ENCODE measurements at places on chromosomes 3 and 15. TPM values are rescaled to one million over a fixed set of nuclear protein-coding genes. Genes with fewer than 3 reads are reported as not detected.

DNA sequence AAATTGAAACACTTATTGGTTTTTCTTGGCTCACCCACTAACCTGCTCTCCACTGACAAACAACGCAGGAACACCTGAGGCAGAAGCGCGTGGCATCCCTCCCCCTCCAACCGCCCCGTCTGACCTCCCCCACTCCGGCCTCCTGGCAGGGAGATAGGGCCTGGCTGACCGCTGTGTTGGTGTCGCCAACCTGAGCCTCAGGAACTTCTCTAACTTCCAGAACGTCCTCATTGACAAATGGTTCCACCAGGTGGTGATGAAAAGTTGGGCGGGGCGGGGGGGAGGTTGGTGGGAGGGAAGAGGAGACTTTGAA lies 22.8 kb downstream of the IL17RD start:
- no peaks in the 10 kb centered on the region for H3K27me3 ChIP-seq
- H3K27ac ChIP-seq: no peak overlapping the region
- H3K4me3 ChIP-seq: no peak overlapping the region
- H3K4me1 ChIP-seq: no peaks in the 10 kb centered on the region
- DNase-seq: no peak

DNA sequence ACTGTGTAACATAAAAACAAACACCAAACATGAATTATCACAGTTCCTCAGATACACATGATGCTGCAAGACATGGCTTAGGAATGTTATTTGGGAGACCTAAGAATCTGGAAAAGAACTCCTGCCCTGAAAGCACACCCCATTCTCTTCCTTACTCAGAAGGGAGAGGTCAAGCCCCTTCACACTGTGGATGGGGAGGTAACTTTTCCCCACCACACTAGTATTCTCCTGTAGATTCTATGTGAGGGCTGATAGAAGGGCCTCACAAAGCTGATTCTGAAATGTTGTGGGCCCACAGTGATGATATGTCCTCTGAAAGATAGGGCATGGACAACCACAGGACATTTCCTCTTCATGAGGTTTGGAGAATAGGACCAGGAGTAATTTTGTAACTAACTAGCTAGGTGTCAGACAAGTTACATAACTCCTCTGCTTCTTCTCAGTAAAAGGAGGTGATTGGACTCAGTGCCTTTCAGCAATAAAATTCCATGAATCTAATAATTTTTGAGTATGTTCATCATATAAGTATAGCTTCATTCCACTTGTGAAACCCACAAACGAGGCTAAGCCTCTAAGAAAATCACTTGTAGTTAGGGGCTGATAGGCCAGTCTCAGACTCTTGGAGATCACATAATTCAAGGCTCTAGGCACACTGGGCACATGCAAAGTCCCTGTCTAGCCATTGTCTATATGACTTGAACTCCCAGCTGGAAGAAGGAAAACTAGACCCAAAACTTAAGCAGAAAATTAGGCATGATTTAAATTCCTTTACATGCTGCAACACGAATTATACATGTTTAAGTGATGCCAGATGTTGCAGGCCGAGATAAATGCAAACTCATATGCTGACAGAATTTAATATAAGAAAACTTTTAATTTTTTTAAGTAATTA lies 7.5 kb downstream of the PTX3 start:
- H3K4me3 ChIP-seq: no peak overlapping the region
- peaks cover 24% of the 10 kb centered on the region for H3K36me3 ChIP-seq
- peak overlapping the region; percentile 49 for H3K27ac ChIP-seq
- H3K4me1 ChIP-seq: peaks cover 62% of the 10 kb centered on the region
- peak; percentile 34 for DNase-seq
- no peaks in the 10 kb centered on the region for H3K27me3 ChIP-seq

- H3K4me3 ChIP-seq: no peak overlapping the region
- H3K36me3 ChIP-seq: no peaks in the 10 kb centered on the region
- no peak for DNase-seq
These were observed 35.4 kb upstream of the TOPAZ1 start for GRCh38 chr3:44206261-44206660.

DNA sequence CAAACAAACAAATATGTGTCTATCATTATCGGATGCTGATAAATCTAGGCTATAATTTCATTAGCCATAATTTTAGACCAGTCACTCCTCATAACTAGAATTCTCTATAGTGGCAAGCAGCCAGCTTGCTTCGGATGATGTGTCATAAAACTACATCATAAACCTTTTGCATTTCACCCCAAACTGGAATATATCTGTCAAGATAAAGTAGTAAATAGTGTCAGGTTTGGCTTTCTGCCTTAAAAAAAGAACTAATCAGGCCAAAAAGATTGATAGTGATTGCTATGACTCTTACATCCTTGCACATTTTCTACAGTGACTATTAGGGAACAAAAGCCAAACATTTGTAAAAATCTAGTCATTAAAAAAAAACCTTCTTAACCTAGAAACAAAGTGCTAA lies 51.0 kb downstream of the DPPA2 start:
- no peaks in the 10 kb centered on the region for H3K4me1 ChIP-seq
- no peaks in the 10 kb centered on the region for H3K27me3 ChIP-seq
- no peak overlapping the region for H3K27ac ChIP-seq
- no peaks in the 10 kb centered on the region for H3K36me3 ChIP-seq
- peak; percentile 2 for DNase-seq

DNA sequence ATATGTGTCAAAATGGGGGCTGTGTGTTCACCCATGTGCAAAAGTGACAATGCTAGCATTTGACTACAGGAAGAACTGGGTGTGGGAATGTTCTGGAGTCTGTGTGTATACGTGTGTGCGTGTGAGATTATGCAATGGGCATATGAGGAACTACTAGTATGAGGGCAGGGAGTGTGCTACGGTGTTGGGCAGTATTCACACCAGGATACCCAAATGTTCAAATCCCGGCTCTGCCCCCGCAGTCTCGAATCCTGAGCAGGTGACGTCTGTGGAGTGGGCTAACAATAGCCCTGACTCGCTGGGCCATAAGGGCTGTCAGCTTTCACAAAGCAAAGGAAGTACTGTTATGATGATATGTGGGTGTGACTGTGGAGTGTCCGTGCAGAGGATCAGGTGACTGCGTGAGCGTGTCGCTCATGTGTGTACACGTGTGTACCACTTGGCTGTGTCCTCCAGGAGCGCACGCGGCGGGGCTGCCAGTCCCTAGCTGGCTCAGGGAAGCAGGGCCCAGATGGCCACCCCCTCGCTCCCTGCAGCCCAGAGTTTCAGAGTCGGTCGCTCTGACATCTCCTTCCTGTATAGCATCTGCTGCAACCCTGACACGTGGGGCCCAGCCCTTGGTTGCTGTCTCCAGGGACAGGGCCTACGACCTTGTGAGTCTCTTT lies 27.2 kb downstream of the IQSEC1 start:
- H3K27ac ChIP-seq: no peak overlapping the region
- no peak for DNase-seq
- H3K27me3 ChIP-seq: peaks cover 3% of the 10 kb centered on the region
- H3K4me1 ChIP-seq: no peaks in the 10 kb centered on the region

- no peaks in the 10 kb centered on the region for H3K27me3 ChIP-seq
- no peak overlapping the region for H3K27ac ChIP-seq
- no peaks in the 10 kb centered on the region for H3K36me3 ChIP-seq
- peaks cover 15% of the 10 kb centered on the region for H3K4me1 ChIP-seq
- no peak overlapping the region for H3K4me3 ChIP-seq
These were observed 145.8 kb upstream of the UBE2E1 start for GRCh38 chr3:23659840-23660430.

GRCh38 chr15:55775316-55775715 lies 32.4 kb upstream of the PRTG start:
- DNase-seq: peak; percentile 29
- no peaks in the 10 kb centered on the region for H3K4me1 ChIP-seq
- no peak overlapping the region for H3K4me3 ChIP-seq
- no peaks in the 10 kb centered on the region for H3K36me3 ChIP-seq

DNA sequence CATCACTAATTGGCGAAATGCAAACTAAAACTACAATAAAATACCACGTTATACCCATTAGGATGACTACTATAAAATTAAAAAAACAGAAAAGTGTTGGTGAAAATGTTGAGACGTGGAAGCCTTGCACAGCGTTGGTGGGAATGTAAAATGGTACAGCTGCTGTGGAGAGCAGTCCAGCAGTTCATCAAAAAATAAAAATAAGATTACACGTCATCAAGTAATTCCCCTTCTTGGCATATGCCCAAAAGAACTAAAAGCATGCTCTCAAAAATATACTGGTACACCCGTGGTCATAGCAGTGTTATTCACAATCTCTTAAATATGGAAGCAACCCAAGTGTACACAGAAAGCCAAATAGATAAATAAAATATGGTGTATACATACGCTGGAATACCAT lies 71.8 kb upstream of the NDN start:
- no peak overlapping the region for H3K4me3 ChIP-seq
- H3K36me3 ChIP-seq: no peaks in the 10 kb centered on the region
- DNase-seq: no peak
- no peaks in the 10 kb centered on the region for H3K4me1 ChIP-seq
- H3K27ac ChIP-seq: no peak overlapping the region

GRCh38 chr3:106811376-106811775 lies 565.9 kb upstream of the CCDC54 start:
- H3K4me3 ChIP-seq: 0 out of 2 replicates have a peak overlapping the region, but pooled peaks have one; percentile 11
- no peak overlapping the region for H3K27ac ChIP-seq
- H3K36me3 ChIP-seq: no peaks in the 10 kb centered on the region
- DNase-seq: peak; percentile 76
- H3K27me3 ChIP-seq: no peaks in the 10 kb centered on the region

DNA sequence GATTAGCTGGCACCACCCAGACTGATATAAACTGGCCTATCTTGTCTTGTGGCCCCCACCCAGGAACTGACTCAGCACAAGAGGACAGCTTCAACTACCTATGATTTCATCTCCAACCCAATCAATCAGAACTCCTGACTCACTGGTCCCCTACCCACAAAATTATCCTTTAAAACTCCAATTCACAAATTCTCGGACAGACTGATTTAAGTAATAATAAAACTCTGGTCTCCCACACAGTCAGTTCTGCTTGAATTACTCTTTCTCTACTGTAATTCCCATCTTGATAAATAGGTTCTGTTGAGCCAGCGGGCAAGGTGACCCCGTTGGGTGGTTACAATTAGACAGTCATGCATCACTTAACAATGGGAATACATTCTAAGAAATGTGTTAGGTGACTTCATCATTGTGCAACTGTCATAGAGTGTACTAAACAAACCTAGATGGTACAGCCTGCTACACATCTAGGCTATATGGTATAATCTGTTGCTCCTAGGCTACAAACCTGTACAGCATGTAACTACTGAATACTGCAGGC lies 48.1 kb upstream of the MAP4 start:
- H3K36me3 ChIP-seq: 0 out of 2 replicates have a peak, but pooled peaks cover 2% of the 10 kb centered on the region
- H3K4me3 ChIP-seq: no peak overlapping the region
- DNase-seq: peak; percentile 59

GRCh38 chr3:81289676-81290075 lies 471.8 kb downstream of the GBE1 start:
- H3K27ac ChIP-seq: no peak overlapping the region
- H3K4me1 ChIP-seq: no peaks in the 10 kb centered on the region
- no peaks in the 10 kb centered on the region for H3K36me3 ChIP-seq
- H3K4me3 ChIP-seq: no peak overlapping the region
- DNase-seq: no peak

- no peak overlapping the region for H3K4me3 ChIP-seq
- no peaks in the 10 kb centered on the region for H3K27me3 ChIP-seq
- no peaks in the 10 kb centered on the region for H3K36me3 ChIP-seq
These were observed 145.9 kb downstream of the APBA2 start for GRCh38 chr15:29031502-29032228.

Gene NR2F2
- 5.9 TPM for total RNA-seq

Gene RBP2
- total RNA-seq: not detected

Gene MESP1
- total RNA-seq: not detected

Gene ABHD10
- total RNA-seq: 20.9 TPM
